NCI-H460 (cell line): ENCODE measurements at places on chromosomes 2 and 18. TPM values are rescaled to one million over a fixed set of nuclear protein-coding genes. Genes with fewer than 3 reads are reported as not detected.

GRCh38 chr2:111924617-111925107 is 26.3 kb downstream of the MERTK start:
- no peak for DNase-seq

- DNase-seq = peak; percentile 63
Observed at GRCh38 chr2:196719110-196719872, 79.8 kb downstream of the CCDC150 start.

DNA sequence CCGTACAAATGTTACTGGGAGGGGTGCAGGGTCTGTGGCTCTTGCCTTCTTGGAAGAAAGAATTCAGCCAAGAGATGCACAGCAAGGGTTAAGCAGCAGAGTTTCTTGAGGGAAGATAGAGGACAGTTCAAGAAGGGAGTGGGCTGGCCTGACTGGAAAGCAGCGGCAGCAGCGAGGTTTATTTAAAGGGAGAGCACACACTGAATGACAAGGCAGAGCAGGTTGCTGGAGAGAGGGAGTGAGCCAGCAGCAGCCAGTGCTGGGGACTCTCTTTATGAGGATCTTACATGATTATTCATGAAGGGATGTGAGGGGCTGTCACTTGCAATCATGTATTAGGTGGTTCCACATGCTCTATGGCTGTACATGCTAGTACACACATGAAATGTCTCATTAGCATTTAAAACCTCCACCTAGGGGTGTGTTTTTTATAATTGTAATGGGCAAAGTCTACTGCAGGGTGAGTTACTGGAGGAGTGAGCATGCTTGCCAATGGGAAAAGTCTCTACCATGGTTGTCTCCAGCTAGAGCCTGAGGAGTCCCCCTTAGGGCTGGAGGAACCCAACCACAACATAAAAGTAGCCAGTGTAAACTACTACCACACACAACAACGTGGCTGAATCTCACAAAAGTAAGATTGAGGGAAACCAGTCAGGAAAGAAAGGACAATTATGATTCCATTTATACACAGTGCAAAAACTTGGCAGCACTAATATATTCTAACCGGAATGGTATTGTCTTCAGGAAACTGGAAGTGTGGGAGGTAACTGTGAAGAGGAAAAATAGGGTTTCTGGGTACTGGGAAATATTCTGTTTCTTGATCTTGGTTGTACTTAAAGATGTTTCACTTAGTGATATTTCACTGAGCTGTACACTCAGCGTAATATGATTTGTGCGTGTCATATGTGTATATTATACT is 87.6 kb upstream of the FAM110C start:
- DNase-seq = no peak

SCTR gene
- total RNA-seq = not detected in 2 replicates

GRCh38 chr2:68367953-68368653 is 3.0 kb downstream of the PLEK start:
- no peak for DNase-seq

CREG2 gene
- 0.10 and 0.20 TPM in 2 replicates for total RNA-seq

- DNase-seq = no peak
Observed at GRCh38 chr2:233813236-233814055, 35.3 kb downstream of the MROH2A start.

TTN gene
- 2.0 and 2.6 TPM in 2 replicates for total RNA-seq

FAM110C gene
- 0.32 and 0.62 TPM in 2 replicates for total RNA-seq

DNA sequence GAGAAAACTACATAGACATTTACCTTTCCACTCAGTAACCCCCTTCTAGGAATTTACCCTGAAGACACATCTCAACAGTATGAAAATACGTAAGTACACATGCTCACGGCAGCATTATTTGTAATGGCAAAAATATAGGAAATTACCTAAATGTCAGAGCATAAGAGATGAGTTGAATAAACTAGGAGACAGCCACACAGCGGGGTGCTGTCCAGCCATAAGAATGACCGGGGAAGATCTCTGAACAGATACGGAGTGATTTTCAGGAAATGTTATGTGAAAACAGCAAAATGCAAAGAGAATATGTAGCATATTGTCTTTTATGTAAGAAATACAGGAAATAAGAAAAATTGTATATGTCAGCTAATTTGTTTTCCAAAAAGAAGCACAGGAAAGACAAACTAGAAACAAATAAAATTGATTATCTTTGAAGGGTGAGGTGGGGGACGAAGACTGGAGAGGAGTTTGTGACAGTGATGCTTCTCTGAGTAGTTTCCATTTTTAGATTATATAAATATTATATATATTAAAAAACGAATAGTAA is 195.4 kb downstream of the HAUS1 start:
- DNase-seq = no peak

SNED1 gene
- total RNA-seq = 0.77 and 1.2 TPM in 2 replicates

DNA sequence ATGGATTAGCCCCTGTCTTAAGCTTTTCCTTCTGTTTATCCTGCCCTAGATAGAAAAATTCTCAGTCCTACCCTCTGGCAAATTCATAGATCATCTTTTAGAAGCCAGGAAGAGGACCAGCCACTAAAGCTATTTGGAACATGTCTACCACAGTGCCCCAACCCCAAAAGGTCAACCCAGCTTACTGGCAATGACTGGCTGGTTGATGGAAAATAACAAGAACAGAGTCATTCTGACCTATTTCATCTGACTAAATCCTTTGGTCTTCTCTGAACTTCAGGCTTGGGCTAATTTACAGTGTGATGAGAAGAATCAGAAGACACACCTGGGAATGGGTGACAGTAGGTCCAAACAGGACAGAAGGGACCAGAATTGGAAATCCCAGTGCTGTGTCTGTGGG is 227.3 kb upstream of the CCDC68 start:
- no peak for DNase-seq

EFEMP1 gene
- 827 and 872 TPM in 2 replicates for total RNA-seq

DNA sequence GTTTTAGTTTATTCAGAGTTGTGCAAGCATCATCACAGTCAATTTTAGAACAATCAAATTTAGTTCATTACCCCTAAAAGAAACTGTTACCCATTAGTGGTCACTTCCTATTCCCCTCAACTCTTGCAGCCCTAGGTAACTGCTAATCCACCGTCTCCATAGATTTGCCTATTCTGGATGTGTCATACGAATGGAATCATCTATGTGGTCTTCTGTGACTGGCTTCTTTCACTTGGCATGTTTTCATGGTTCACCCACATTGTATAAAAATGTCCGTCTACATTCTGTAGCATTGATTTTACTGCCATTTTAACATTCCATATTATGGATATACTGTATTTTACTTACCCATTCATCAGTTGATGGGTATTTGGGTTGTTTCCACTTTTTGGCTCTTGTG is 5.3 kb upstream of the CEP68 start:
- DNase-seq = no peak

DNA sequence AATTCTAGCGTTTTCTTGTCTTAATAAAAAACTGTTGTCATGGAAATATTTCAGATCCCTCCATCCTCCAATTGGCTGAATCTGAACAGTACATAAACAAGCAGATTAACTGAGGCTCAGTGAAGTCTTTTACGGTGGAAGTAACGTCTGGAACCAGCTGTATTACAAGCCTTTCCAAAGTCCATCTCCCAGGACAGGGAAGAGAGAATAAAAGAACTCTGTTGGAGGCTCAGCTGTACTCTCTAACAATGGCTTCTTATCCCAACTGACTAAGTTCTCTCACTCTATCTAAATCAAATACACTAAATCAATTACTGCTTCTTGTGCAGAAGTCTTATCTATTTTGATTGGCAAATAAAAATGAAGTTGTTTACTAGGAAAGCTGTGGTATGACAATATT is 19.9 kb upstream of the NEDD4L start:
- DNase-seq = no peak

SGPP2 gene
- total RNA-seq = not detected in 2 replicates

DNA sequence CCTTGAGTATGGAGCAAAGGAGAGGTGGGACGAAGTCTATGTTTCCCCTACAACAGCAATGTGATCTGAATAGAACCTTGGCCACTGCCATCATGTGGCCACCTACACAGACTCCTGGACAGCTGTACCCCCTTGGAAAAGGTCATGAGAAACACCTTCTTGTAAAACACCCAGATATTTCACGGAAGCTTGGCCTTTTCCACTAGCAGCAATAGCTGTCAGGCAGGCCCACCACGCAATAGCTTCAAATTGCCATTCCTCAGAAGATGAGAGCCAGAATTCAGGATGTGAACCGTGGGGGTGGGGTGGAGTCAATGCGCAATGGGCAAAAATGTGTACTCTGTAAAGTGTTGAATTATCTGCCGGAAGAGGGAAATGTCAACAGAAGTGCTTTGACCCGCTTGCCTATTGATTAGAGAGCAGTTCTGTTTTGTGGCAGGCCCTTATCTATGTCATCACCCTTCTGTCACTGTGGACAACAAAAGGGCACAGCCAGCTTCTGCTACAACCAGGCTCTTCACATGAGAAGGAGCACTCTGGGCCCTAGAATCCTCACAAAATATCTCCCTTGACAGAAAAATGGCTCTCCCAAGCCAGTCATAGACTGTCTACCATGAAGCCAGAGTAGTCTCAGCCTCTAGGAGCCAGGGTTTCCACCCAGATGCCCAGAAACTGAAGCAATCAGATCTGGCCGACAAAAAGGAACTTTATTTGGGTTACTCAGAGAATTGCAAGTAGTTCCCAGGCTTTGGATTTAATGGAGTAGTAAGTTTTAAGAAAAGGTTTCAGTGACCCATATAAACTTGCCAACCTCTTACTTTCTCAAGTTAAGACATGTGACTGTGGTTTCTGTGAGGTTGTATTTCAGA is 9.5 kb downstream of the INPP1 start:
- DNase-seq = no peak

DNA sequence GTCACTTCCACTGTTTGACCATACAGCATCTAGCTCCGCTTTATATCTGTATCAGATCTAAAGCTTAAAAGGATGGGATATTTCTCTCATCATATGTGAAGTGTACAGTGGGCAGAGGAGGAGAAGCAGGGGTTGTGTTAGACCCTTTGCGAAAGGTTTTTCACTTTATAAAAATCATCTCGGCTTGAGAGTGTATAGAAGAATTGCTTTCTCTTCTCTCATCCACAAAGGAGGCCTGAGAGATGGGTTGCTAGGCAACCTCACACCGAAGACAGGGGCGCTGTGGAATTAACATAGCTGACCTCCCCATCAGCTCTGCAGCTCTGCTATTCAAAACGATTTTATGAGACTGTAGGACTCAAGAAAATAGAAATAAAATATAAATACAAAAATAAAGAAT is 70.2 kb upstream of the GALNT3 start:
- DNase-seq = no peak

- DNase-seq = no peak
Observed at GRCh38 chr18:26978812-26979341, 113.4 kb upstream of the AQP4 start.

DNA sequence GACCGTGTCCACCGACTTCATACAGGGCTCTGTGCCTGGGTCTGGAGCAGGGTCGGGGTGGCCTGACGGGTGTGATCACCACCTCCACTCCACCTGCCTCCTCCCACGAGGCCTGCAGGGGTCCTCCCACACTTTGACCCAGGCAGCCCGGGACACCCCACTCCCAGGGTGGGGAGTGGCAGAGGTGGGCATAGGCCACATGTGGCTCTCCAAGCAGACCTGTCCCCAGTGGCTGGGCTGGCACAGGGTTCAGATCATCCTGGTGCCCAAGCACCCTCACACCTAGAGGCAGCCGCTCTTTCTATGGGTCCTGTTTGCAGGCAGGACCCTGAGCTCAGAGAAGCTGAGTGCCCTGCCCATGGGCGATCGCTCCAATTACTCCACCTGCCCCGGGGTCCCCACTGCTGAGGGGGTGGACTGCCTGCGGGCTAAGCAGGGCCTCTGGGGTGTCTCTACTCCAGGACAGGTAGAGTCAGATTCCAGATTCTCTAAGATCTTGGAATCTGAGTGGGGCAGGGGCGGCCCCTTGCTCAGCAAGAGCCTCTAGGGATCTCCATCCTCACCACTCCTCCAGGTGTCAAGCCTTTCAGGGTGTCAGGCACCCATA is 1.4 kb downstream of the NEURL3 start:
- no peak for DNase-seq

DNA sequence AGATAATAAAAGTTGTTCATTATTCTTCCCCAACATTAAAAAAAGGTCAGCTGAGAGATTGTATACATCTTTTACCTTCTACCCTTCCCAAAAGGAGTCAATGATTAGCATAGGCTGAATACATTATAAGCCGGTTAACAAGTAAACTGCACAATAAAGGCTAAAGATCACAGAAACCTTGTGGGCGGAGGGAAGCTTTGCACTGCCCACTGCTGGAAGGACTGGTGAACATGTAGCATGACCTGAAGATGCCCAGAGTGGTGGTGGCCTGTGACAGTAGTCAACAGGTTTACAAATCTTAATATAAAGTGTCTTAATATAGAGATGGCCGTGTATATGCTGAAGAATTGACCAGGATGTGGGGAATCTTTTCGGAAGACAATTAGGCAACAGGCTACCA is 35.6 kb downstream of the ARL5A start:
- no peak for DNase-seq

- DNase-seq = no peak
Observed at GRCh38 chr2:237700512-237701032, 73.2 kb downstream of the LRRFIP1 start.

GRCh38 chr18:9221661-9222060 is 85.1 kb downstream of the ANKRD12 start:
- DNase-seq = no peak

- no peak for DNase-seq
Observed at GRCh38 chr2:119760237-119760955, 674 bp downstream of the PTPN4 start.

TMEM198 gene
- total RNA-seq = 0.59 and 0.87 TPM in 2 replicates

TANC1 gene
- total RNA-seq = 12.1 and 14.9 TPM in 2 replicates

DNA sequence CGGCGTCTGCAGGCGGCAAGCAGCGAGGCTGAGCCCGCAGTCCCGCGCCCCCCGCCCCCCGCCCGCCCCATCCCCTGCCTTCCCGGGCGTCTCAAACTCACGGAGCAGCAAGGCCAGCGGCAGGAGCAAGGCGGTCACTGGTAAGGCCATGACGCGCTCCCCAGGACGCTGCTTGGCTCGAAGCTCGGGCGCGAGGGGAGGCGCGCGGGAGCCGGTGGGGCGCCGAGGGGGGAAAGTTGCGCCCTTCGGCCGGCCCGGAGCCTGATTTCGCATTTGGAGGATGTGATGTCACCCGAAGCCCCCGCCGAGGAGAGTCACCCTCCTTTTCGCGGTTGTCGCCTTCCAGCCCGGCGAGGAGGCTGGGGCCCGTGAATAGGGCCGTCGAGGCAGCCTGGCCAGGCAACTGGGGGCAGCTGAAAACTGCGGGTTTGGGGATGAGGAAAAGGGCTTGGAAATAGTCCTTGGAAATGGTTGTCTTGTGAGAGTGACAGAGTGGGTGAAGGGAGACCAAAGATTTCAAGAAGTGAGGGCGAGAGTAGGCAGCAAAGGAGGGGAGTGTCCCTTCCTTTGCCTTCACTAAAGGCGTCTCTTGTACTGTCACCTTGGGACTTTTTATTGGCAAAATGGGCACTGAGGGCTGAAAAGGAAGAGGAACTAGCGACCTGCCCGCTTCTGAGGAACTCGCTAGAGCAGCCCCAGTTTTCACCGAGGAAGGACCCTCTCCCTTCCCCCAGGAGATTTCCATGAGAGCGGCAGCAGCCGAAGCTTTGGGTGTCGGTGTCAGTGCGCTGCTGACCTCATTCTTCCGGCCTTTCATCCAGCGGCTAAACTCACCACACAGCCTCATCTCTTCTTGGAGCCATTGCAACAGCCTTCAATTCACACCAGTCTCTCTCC is at the start of gene CD8A:
TSS of gene CD8A (minus strand) at position 238 of the 897 bp plus-strand sequence. CDS start at position 150, 88 bp downstream.
- no peak for DNase-seq
